ENCODE measurements at places on chromosomes 16 and 17.
A peak's percentile ranks its signal among the peaks of the same experiment; 100 is the strongest.

GRCh38 chr17:77611791-77612502 is 346.6 kb upstream of the TNRC6C start:
- DNase-seq, result no peak

DNA sequence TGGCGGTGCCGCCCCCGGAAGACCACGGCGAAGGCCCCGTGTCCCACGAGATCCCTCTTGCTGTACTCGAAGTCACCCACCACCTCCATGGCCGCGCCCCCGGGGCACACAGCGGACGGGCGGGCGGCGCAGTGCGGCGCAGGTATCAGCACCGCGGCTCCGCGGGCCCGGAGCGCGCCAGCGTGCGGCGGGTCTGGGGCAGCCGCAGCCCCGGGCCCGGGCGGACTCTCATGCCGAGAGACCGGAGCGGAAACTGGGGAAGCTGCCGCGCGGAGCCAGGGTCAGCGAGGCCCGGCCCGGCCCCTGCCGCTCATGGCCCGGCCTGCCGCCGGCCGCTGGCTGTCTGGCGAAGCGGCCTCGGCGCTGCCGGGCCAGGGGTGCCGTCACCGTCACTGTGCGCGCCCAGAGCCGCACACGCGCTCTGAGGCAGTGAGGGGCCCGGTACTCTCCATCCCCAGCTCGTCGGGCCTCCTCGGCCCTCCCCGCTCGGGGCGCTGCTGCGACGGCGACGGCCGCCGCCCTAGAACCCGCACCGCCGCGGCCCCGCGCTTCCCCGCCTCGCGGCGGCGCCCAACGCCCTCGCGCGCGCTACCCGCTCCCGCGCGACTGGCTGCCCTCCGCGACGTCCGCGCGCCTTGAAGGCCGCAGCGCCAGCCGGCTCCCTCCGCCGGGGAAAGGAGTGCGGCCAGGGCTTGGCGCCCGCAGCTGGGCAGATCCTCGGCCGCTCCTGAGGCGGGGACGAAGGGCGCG is at the start of gene ULK2:
TSS of gene ULK2 (minus strand) at position 608 of the 750 bp plus-strand sequence. CDS start at position 89, 519 bp downstream.
- DNase-seq, result peak; percentile 52

GRCh38 chr17:29022074-29022473 is 16.2 kb upstream of the SEZ6 start:
- DNase-seq, result no peak

DNA sequence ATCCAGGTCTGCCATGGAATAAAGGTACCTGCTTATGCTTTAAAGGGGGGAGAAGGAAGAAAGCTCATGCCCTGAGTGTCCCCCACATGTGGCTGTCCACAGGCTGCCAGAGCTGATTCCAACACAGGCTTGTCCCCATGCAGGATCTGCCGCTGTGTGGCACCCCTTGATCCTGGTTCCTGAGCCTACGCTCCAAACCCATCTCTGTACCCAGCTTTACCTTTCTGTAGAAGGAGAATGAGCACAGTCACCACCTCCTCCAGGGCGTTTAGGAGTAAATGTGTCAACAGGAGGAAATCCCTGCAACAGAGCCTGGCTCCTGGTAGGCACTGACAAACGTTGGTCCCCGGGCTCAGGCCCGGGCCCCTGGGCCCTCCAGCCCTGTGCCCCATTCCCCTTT is 175.6 kb downstream of the RBFOX3 start:
- no peak for DNase-seq

DNA sequence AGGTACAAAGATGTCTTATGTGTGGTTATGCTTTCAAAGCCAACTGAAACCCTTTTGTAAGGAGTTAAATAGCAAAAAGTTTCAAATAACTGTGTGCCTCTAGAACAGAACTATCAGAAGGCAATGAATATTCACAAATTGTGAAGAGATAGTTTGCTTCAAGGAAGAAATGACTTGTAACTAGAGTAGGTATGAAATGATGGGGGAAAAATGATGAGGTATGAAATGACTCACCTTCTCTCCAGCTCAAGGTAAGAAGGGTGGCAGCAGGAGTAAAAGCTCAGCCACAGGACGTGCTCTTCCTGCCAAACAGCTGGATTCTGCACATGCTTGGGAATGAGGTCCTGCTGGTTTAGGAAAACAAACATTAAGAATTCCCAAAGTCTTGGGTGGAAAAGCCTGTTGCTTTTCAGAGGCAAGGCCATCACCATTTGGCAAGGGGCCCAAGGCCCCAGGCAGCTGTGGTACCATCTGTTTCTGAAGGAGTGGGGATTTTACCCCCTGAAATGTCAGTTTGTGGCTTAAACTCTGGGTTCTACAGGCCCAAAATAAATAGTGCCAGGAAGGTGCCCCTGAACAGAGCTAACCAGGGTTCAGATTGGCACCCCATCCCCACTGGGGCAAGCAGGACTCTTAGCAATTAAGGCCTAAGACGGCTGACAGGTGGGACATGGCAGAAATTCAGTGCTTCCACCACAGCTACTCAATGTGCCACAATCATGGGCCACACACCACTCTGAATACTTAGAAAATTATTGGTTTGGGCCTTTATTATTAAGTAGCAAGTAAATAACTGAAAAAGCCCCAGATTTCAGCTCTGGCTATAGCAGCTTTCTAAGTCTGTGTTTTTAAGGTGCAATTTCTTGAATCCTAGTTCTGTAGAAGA is 13.3 kb downstream of the HERPUD1 start:
- DNase-seq, result peak; percentile 40

DNA sequence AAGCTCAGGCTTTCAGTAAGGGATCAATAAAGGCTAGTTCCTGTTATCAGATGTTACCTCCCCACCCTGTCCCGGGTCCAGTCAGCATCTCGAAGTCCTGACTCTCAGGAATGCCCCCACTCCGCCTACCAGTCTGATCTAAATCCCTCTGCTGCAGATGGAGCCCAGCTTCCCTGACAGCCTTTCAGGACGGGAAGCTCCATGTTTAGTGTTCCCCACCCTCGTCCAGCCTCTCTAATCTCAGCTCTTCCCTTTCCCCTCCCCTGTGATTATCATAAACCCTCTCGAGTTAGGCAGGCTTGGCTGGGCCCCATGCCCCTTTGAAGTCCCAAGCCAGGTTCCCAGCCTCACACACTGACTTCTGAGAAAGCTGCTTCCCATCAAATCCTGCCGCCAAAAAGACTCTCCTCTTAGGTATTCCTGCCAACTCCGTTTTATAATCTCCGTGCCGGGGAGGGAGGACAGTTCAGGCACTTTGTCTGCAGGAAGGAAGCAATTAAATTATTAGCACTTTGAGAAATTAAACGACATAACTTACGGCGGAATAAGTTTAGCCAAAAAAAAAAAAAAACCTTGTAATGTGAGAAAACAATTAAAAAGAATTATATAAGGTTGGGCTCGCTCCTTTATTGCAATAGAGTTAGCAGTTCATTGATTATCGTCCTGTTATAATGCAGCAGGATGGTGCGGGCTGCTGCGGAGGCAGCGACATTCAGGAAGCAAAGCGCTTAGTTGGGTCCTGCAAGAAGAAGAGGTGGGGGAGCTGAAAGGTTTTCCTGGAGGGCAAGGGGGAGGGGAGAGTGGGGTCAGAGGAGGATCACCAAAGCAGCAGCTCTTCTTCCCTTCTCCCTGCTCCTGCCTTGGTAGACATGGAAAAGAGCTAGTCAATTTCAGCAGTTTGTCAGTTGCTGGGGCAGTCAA is 16.8 kb upstream of the ETV4 start:
- DNase-seq, result no peak

GRCh38 chr16:51172368-51172767 is 21.3 kb upstream of the SALL1 start:
- DNase-seq, result no peak

DNA sequence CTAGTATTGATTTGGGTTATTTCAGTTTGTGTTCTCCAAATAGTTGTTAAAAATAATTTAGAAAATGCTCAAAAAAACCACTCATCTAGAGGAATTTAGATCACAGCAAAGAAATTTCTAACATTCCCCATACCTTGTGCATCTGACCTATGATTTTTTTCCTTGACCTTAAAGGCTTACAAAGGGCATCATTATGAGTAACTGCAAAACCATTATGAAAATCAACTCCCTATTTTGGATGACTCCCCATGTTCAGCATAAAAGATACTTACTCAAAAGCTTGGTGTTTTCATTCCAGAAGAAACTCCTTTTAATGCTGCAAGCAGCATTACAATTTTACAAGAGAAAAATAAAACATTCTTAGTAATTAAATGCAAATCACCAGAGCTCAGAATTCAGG is 83.2 kb downstream of the GRIN2A start:
- no peak for DNase-seq

DNA sequence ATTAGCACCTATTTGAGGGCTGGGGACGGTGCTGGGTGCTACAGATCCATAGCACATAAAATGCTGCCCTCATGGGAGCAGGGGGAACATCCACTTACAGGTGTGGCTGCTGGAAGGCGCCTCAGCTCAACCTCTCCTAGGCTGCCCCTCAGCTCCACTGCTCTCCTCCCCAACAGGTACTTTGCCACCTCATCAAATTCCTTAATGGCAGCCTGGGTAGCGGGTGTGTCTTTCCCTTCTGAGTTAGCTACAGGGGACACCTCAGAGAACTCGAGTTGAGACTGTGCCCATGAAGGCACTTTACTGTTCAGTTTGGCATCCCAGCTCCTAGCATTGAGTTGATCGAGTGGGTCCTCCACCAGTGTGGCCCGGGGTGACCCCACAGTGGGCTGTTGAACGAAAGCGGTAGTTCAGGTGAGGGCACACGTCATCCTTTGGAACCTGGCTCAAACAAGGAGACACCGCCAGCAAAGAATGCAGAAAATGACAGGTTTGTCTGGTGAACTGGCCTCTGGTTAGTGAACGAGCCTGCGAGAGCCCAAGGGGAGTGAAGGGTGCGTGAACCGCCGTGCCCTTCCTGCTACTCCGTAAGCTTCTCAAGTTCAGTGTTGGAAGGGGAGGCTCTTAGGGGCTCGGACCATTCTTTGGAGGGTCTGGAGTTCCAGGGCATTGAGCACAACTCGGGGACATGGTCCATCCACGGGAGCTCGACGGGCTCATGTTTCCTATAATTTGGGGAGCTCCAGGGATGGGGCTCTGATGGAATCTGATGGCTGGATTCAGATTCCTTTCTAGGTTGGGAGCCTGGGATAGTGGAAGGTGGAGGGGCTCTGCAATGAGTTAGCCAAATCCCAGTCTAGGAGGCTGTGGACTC is 3.5 kb upstream of the CMIP start:
- DNase-seq, result no peak

DNA sequence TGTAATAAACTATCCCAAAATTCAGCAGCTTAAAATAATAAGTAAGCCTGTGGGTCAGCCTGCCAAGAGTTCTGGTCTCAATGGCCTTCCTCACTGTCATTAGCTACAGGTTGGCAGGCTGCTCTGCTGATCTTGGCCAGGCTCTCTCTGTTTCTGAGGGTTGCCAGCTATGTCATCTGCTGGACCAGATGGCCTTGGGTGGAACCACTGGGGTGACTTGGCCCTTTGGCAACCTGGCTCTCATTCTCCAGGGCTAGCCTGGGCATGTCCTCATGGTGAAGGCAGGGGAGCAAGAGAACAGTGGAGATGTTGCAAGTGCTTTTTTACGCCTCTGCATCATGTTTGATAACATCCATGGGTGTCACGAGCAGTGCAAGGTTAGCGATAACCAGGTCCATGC is 13.9 kb downstream of the ITGAM start:
- no peak for DNase-seq

DNA sequence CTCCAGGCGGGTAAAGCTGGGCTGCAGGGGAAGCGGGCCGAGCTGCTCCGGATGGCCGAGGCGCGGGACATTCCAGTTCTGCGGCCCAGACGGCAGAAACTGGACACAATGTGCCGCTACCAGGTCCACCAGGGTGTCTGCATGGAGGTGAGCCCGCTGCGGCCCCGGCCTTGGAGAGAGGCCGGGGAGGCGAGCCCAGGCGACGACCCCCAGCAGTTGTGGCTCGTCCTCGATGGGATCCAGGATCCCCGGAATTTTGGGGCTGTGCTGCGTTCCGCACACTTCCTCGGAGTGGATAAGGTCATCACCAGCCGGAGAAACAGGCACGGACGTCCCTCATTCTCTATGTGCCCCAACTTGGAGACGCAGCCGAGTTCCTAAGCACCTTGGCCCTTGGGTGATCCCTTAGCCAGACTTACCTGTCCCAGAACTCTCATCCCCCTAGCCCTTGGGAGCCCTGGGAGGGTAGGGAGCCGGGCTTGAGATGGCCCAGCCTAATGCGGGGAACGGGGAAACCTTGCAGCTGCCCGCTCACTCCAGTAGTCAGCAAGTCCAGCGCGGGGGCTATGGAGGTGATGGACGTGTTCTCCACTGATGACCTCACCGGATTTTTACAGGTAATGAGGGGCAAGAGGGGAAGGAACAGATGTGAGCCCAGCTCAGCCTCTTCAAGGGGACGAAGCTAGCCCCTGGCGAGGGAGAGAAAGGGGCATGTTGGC is 806 bp downstream of the MRM1 start:
- DNase-seq, result peak; percentile 14

GRCh38 chr17:73191443-73192205 is 1.2 kb upstream of the COG1 start:
- peak; percentile 72 for DNase-seq

DNA sequence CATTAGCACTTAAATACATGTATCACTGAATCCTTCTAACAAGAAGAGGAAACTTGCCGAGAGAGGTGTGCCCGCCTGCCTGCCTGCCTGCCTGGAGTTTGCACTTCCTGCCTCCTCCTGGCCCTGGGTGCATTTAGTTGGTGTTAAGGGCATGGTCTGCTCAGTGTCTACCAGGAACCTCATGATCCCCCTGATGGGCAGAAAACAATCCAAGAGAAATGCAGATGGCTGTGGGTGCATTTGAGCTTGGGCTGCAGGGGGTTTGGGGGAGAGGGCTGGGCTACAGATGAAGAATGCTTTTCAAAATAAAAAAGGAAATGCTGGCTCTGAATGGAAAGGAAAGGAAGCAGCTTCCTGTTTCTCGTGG is 10.1 kb downstream of the KSR1 start:
- peak; percentile 17 for DNase-seq

DNA sequence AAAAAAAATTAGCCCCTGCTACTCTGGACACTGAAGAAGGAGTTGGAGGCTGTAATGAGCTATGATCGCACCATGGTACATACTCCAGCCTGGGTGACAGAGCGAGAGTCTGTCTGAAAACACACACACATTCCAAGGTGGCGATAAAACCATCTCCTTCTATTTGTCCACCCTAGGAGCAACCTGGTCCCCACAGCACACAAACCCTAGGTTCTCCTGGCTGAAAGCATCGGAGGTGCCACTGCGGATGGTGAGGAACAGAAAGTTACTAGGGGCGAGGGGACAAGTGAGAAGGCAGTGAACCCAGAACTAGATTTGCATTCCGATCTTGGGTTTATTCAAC is 1.4 kb upstream of the ECI1 start:
- no peak for DNase-seq

GRCh38 chr16:49089039-49089438 is 192.6 kb downstream of the CBLN1 start:
- DNase-seq, result no peak

DNA sequence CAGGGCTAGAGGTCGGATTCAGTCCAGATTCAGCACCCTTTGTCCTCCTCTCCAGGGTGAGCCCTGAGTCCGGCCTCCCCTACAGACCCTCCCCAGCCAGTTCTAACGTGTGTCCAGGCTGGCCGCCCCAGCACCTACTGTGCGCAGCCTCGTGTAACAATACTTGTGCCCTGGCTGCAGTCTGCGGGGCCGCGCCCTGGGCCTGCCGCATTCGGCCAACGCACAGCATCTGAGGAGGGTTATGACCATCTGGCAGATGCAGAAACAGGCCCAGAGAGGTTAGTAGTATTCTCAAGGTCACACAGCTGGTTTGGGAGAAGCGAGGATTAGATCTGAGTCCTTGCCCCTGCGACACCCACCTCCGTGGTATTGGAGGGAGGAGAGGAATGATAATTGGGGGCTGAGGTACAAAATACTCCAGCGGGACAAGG is 968 bp downstream of the RIPOR1 start:
- no peak for DNase-seq

GRCh38 chr17:2023692-2024571 is 1.2 kb downstream of the RTN4RL1 start:
- peak; percentile 42 for DNase-seq
